Suppressor macrophage (primary cell): ENCODE measurements at places on chromosomes 11 and 22.

DNA sequence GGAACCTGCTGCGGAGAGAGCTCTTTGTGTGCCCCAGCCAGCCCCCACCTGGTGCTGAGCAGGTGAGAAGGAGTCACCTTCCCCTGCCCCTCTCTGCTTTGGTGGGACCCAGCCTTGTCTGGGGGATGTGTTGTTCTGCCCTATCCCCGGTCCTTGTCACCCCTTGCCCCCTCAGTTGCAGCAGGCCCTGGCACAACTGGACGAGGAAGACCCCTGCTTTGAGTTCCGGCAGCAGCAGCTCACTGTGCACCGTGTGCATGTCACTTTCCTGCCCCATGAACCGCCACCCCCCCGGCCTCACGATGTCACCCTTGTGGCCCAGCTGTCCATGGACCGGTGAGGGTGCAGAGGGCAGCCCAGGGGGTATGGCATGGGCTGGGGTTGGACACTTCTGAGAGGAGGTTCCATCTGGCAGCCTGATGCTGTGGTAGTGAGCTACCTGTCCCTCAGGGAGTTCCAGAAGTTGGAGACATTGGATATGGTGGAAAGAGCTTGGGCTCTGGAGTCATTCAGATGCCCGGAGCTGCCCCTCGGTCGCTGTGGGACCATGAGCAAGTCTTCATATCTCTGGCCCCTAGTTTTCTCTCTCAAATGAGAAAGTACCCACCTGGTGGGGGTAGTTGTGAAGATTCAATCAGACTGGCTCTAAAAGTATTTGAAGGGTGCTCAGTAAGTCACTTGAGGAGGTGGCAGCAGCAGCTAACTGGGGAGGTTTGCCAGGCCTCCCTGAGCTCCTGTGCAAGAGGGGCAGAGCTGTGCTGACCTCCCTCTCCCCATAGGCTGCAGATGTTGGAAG, 4.3 kb downstream of the LARGE2 start:
- DNase-seq: no peak

DNA sequence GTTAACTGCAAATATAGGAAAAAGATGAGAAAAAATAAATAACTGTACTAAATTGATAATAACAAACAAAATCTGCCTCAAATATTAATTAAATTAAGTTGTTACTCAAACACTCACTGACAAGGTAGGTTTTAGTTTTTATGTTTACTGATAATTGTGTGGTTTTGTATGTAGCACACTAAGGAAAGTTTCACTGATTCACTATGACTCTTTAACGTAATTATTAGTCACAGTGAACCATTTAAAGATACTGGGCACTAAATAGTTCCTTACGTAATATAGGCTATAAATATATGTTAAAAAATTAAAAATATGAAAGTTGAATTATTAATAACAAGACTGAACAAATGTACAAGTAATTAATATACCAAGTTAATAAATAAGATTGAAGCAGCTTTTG, 2330.0 kb upstream of the RAG2 start:
- DNase-seq: no peak

DNA sequence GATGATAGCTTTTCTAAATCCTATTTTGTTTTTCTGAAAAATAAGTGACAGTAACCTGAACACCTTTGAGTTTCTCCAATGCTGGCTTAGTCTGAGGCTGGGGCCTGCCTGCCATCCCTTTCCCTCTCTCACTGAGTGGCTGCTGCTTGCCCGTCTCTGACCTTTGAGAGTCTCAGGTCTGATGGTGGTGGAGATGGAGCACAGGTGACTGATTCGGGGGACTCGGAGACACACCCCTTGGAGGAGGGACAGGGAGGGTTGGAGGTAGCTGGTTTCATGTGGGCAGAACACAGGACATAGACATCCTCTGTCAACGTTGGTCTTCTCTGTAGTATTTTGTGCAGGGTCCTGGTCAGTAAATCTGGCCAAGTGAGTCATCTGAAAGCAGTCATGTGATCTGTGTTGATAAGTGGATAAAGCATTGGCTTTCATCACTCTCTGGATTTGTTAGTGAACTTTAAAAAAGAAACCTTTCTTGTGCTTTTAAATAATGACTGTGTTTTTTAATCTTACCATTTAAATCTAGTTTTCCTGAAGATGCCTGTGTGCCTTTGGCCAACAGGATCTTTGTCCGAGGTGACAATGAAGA, 47.1 kb upstream of the CLDN5 start:
- DNase-seq: no peak

DNA sequence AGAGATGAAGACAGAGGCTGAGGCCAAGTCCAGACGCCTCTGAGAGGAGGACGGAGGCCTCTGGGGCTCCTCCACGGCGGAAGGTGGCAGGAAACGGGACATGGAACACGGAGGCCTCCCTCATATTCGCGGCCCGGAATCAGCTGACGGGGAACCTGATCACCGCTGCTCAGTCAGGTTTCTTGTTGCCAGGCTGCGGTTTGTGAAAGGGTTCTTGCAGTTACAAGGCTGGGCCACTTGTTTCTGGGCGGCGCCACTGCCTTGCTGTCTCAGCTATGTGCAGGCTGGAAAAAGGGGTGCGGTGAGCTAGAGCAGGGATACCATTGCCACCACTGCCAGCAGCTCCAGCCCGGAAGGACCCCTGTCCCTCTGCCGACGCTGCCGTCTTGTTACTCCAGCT, 10.0 kb upstream of the MMP1 start:
- DNase-seq: peak; percentile 24

GRCh38 chr11:77418971-77419597, 54.8 kb downstream of the PAK1 start:
- DNase-seq: no peak

- no peak for DNase-seq
Measured at GRCh38 chr11:35313760-35314153, 105.6 kb downstream of the SLC1A2 start.

DNA sequence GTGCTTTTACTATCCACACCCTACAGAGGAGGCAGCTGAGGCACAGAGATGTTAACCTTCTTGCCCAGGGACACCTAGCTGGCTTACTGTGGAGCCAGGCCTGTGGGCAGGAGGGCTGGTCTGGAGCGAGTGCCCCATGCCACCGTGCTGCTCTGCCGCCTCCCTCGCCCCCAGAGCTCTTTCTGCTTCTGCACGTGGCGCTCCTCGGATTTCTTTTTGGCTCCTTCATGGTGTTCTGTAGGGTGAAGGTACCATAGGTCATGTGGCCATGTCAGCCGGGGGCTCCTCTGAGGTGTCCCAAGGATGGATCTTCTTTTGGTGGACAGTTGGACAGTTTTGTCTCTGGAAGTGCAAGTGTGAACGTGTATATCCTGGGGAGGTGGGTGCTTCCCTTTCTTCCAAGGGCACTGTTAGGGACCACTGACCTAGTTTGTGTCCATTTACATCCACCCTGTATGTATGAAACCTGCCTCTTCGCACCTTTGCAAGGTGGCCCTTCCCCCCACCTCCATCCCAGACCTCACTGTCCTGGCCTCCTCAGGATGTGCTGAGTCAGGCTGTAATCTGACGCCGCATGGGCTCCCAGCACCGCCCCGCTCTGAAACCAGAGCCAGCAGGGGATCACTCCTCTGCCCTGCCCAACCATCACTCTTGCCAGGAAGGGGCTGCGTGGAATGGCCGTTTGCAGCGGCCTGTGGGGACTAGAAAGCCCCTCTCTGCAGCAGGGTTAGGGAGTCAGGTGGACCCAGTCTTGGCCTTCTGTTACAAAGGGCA, 31.7 kb downstream of the POLR3H start:
- DNase-seq: no peak

DNA sequence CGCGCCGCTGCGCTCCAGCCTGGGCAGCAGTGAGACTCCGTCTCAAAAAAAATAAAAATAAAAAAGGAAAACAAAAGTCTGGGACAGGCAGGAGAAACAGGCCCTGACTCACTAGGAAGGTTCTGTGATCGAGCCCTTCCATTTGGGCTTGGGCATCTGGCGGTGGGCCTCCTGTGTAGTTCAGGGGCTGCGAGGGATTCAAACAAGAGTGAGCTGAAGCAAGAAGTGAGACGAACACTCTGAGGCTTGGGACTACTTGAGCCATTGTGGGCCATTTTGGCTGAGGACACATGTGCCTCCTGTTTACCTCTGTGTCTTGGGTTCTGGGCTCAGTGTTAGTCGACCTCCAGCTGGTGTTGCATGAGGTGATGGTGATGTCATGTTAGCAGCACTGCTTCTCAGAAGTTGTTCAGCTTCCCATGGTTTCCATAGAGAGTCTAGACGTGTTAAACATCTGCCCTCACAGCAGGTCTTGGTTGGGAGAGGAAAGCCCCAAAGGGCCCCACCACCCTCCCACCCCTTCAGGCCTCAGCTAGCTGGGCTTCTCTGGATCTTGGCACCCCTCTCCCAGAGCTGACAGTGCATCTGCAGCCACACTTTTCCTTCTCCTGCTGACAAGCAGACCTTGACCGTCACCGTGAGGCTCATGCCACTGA, 57.8 kb downstream of the MED15 start:
- no peak for DNase-seq

DNA sequence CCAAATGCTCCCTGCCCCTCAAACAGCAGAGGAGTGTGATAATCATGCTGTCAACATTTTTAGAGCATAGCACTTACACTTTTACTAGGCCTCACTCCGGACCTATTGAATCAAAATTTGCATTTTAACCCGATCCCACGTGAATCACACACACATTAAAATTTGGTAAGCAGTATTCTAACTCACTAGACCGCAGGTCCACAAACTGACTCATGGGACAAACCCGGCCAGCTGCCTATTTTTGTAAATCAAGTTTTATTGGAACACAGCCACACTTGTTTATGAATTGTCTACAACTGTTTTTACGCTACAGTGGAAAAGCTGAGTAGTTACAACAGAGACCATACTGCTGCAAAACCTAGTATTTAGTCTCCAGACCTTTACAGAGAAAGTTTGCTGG, 43.3 kb downstream of the SNX19 start:
- no peak for DNase-seq

GRCh38 chr22:25940479-25940878, 198.5 kb downstream of the MYO18B start:
- DNase-seq: no peak

- no peak for DNase-seq
Measured at GRCh38 chr11:7115780-7116179, 27.0 kb downstream of the RBMXL2 start.

- DNase-seq: peak; percentile 68
Measured at GRCh38 chr11:64360448-64360921, 1.5 kb downstream of the RPS6KA4 start.

DNA sequence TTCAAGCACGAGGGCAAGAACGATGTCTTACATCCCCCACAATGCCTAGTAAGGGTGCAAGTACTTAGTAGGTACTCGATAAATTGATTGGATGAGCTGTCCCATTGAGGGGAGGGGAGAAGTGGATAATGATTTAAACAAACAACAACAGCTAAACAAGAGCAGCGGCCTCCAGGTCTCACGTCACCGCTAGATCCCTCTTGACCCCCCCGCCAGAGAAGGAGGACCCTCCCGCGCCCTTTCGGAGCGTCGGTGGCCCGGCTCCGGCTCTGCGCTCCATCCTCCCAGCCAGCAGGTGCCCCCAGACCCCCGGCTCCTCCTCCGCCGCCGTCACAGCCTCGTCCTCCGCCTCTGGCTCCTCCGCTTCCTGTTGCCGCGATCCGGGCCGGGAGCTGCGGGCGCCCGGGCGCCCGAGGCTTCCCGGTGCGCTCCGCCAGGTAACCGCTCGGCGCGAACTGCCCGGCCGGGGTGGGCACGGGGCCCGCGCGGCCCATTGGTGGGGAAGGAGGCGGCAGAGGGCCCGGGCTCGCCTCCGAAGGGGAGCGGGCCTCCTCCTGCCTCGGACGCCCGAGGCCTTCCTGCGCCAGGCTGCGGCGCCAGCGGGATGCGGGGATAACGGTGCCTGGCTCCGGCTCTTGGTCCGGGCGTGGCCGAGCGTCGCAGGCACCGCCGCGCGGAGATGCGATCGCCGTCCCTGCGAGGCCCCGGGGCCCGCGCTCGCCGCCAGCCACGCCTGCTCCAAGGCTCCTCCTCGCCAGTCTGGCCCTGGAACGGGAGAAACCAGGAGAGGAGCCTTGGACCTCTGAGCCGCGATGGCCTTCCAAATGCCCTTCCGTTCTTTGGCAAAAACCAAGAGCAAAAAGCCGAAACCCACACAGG, at the start of gene TLCD5:
Gene TLCD5, plus strand, starts transcription at position 368 of the 879 bp plus-strand sequence. CDS start 2,143 bp downstream, outside the sequence.
- peak; percentile 17 for DNase-seq

DNA sequence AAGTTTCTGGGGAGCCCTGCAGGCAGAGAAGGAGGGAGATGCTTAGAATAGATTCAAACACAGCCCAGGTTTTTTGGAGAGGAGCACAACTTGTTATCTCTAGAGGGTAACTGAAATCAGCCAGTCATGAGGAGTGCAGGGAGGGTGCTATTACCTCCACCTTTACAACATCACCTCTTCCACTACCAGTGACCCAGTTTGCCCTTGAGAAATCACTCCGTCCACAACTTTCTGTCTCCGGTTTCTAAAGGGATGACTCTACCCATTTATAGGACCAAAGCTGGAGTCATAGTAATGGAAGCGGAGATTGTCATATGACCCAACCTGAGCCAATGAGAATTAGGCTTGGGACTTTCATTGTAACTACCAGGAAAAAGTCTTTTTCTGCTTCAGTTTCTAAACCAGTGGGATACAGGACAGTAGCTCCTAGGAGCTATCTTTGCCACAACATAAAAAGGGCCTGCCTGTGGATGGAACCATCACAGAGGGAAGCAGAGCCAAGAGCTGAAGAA, 131.2 kb upstream of the SERPIND1 start:
- DNase-seq: no peak

GRCh38 chr11:81342966-81343365, 1390.7 kb downstream of the FAM181B start:
- DNase-seq: no peak

DNA sequence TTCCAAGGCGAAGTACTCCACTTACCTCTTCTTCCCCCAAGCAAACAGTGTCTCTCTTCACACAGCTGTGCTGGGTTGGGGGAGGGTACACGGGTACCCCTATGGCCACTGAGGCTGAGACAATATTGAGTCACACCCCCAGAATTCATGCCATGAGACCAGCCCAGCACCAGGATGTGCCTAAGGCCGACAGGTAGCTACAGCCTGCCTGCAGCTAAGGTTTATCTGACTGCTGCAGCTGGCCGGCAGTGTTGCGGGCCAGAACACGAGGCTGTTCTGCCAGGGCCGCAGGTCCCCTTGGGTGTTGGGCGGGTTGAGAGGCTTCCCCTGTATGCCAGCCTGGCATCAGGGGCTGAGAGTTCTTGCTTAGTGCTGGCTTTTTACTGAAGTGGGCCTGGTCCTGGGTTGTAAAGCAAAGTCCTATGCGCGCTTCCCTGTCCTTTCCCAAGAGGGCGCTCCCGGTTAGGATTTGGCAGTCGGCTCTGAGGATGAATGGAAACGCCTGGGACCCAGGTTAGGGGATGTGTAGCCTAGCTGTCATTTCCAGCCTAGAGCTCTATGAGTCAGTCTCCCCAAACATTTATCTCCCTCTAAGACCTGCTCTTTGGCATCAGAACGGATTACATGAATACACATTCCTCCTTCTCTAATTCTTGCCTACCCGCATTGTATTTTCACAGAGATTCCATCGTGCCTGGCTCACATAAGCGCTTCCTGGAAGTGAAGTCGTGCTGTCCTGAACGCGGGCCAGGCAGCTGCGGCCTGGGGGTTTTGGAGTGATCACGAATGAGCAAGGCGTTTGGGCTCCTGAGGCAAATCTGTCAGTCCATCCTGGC, 7.1 kb downstream of the USP18 start:
- peak; percentile 67 for DNase-seq

GRCh38 chr11:35012467-35013191, 96.2 kb downstream of the PDHX start:
- no peak for DNase-seq

GRCh38 chr11:57562596-57562995, 4.9 kb downstream of the UBE2L6 start:
- DNase-seq: no peak
